ENCODE measurements at places on chromosomes 4 and X.

DNA sequence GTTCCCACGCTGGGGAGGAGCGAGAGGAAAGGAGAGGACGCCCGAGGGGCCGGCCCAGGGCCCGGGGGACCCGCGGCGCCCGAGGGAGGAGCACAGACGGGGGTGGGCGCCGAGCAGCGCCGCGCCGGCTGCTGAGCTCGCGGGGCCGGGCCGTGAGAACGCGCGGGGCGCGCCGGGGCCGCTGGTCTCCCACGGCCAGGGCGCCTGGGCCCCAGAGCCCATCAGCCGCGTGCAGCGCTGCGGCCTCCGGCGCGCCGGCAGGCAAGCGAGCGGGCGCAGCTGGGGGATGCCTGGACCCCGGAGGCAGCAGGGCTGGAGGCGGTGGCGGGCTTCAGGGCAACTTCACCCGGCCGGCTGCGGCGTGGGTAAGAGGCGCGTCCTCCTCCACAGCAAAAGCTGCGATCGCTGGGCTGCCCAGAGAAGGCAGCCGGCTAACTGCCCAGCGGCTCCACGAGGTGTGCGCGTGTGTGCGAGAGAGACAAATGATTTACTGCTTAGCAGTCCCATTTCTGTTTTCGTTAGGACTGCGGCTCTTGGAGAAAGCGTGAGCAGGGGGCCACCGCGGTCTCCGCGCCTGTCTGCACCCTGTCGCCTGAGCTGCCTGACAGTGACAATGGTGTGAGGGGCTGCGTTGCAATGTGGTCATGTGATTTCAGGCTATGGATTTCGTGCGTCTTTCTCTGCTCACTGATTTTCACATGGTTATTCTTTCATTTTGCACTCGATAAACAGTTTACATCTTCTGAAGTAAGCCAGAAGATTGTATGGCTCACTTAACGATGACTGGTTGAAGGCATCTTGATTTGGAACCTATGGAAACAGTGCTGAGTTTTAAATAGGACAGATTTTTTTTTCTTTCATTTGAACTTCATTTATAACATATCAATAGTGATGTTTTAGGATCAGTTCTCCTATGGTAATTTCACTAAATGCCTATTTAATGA, 1.2 kb downstream of the GUCY1A1 start:
- DNase-seq, result no peak

DNA sequence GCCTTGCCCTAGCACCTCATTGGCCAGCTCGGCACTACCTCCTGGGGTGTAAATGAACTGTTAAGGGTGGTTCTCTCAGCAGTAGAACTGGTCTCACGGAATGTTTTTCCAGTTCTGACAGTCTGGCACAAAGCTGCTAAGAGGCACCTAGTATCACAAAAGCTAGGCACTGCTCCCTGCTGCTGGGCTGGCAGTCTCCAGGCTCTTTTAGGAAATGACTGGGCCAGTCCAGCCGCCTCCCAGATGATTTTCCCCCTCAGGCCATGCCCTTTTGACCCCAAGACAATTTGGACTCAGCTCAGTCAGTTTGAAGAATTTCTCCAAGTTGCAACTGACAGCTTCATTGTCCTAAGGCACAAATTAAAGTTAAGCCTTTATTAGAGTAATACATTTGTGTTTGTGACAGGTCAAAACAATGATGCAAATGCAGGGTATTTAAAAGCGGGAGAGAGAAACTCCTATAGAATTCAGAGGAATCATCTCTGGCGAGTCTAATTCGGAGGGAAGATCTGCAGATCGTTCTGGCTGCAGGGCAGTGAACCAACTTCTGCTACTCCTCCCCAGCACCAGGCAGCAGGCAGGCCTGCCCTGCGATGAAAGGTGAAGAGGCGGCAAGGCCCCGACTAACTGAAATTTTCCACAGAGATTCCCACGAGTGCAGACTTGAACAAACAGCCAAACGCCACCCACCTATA, 7.9 kb downstream of the FRMD7 start:
- DNase-seq, result no peak

DNA sequence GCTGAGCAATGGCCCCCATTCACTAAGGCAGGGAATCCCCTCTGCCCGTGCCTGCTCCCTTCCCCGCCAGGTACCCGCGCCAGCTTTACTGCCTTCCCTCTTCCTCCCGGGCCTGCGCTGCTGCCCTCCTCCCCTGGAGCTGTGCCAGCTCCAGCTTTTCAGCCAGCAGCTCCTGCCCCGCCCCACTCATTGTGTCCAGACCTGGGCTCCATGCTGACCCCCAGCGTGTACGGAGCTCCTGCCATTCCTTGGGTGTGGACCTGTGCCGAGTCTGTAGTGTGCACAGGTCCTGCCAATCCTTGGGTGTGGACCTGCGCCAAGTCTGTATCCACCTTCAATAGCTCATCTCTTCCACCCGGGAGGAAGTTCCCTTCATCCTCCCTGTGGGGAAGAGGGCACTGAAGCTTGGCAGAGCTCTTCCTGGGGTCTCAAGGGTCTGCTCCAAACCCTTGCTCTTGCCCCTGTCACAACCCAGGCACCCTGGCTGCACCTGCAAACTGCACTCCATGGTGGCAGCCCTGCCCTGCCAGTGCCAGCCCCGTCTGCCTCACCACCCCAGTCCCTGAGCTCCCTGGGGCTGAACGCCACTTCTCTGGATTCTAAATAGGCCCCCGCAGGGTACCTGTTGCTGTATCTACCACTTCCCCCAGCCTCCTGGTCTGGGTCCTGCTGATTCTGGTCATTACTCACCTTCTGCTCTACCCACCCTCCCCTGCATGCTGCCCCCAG, 63.9 kb downstream of the TRMT44 start:
- DNase-seq, result no peak

DNA sequence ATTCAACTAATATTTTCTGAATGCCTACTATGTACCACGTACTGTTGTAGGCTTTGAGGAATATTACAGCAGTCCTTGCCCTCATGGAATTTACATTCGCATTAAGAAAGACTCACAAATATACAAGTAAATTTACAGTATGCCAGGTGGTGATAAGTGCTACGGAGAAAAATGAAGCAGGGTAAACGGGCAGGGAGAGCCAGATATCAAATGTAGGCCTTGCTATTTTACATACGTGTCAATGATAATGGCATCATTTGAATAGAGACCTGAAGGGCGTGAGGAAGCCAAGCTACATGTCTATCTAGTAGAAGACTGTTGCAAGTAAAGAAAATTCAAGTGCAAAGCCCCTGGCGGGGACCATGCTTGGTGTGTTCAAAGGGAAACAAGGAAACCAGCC, 65.2 kb downstream of the AMMECR1 start:
- DNase-seq, result no peak

GRCh38 chrX:39418254-39418704, 617.0 kb downstream of the MID1IP1 start:
- no peak for DNase-seq

GRCh38 chr4:151021637-151022334, 6.7 kb upstream of the LRBA start:
- no peak for DNase-seq

DNA sequence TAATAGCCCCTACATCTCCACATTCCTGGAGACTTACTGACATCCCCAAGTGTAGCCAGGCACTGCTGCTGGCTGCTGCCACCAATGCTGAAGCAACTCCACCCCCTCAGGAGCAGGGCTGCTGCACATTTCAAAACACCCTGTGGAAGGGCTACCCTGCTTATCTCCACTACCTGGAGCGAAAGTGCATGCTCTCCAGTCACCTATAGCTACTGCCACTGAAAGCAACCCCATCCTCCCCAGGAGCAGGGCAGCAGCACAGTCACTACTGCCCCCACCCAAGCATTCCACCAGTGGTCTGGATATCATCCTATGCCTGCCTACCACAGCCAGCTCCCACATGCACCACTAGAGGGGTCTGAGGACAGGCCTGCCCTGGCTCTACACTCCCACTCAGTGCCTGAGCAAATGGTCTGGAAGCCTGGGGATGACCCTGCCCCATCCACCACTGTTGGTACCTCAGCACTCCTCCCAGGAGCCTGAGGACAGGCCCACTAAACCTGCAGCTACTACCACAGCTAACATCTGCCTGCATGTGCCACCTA, 55.3 kb downstream of the MANBA start:
- no peak for DNase-seq

DNA sequence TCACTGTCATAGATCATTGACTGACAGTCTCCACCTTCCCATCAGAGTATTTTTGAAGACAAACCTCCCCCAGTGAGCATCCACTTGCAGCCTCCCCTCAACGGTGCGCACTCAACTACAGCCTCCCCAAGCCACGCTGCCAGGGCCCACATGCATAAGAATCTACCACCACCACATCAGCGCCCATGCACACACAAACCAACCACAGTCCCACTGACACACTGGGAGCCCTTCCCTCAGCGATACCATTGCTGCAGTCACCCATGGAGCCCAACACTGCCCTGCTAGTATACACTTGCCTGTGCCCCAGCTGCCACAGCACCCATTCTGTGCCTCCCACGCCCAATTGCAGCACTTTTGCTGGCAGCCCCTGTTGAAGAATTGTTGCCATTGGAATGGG, 132.9 kb downstream of the CHM start:
- no peak for DNase-seq

- DNase-seq, result no peak
Measured at GRCh38 chr4:140523370-140523856, 555 bp upstream of the ELMOD2 start.

- DNase-seq, result no peak
Measured at GRCh38 chrX:100904433-100904832, 24.3 kb downstream of the XKRX start.

- no peak for DNase-seq
Measured at GRCh38 chr4:83316459-83317165, 18.0 kb downstream of the HPSE start.

- DNase-seq, result no peak
Measured at GRCh38 chr4:165151734-165152133, 39.1 kb upstream of the TMEM192 start.

- DNase-seq, result no peak
Measured at GRCh38 chr4:15234856-15235126, 193.0 kb upstream of the C1QTNF7 start.

DNA sequence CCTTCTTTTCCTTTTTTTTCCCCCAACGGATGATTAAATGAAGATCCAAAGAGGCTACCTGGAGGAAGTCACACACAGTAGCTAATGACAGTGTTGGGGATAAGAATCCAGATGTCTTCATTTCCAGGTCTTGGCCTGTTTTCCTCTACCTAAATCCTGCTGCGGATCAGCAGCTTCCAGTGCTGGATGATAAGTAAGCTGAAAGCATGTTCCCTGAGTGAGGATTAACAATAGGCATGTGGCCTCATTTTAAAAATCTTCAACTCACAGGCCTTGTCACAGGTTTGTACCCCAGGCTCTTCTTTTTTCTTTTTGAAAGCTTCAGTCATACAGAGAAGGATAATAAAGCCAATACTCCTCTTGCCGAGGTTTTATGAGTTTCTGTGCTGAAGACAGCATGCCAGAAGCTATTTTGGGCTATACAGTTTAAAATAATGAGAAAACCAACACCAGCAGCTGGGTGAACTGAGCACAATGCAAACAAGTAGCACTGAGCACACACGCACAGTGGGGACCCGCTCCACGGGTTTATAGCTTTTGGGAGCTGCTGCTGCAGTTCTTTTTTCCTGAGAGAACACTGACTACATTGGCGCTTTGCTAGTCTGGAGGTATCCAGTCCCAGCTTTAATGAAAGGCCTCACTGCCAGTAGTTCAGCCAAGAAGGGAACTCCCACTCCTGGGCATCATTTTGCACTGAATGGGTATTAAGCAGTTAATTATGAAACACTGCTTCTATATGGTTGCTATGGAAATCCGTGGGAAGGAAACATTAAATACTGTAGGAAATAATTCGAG, 184.2 kb upstream of the CTSO start:
- DNase-seq, result no peak

GRCh38 chr4:27272217-27272616, 411.6 kb downstream of the STIM2 start:
- no peak for DNase-seq

- no peak for DNase-seq
Measured at GRCh38 chr4:26713563-26714151, 129.8 kb downstream of the TBC1D19 start.
